ENCODE measurements at places on chromosomes 12 and 14. TPM values are rescaled to one million over a fixed set of nuclear protein-coding genes. Genes with fewer than 3 reads are reported as not detected.
A peak's percentile ranks its signal among the peaks of the same experiment; 100 is the strongest.

- H3K27me3 ChIP-seq = no peaks in the 10 kb centered on the region
- H3K36me3 ChIP-seq = no peaks in the 10 kb centered on the region
- no peak overlapping the region for H3K27ac ChIP-seq
Measured at GRCh38 chr14:25929881-25930615, 667.8 kb downstream of the NOVA1 start.

ABCD2 gene
- 0.21 TPM for total RNA-seq

GRCh38 chr14:106459971-106460730 lies 933.8 kb downstream of the TMEM121 start:
- no peak overlapping the region for H3K27ac ChIP-seq
- H3K4me1 ChIP-seq = no peaks in the 10 kb centered on the region
- no peaks in the 10 kb centered on the region for H3K27me3 ChIP-seq
- H3K36me3 ChIP-seq = no peaks in the 10 kb centered on the region

IFT81 gene
- total RNA-seq = 9.6 TPM

RNF212B gene
- not detected for total RNA-seq

- H3K27ac ChIP-seq = peak overlapping the region; percentile 5
- no peak overlapping the region for H3K4me3 ChIP-seq
- DNase-seq = no peak
- H3K36me3 ChIP-seq = peaks cover 11% of the 10 kb centered on the region
Measured at GRCh38 chr14:74599321-74599761, 12.7 kb downstream of the LTBP2 start.

DENR gene
- total RNA-seq = 31.5 TPM

INSM2 gene
- total RNA-seq = not detected

GRCh38 chr14:61703342-61704129 lies 8.2 kb downstream of the HIF1A start:
- DNase-seq = no peak
- H3K36me3 ChIP-seq = no peaks in the 10 kb centered on the region
- H3K4me3 ChIP-seq = no peak overlapping the region

- no peak overlapping the region for H3K27ac ChIP-seq
- H3K27me3 ChIP-seq = peaks cover 17% of the 10 kb centered on the region
- DNase-seq = no peak
Measured at GRCh38 chr12:57213763-57214397, 2.7 kb upstream of the NXPH4 start.

DNA sequence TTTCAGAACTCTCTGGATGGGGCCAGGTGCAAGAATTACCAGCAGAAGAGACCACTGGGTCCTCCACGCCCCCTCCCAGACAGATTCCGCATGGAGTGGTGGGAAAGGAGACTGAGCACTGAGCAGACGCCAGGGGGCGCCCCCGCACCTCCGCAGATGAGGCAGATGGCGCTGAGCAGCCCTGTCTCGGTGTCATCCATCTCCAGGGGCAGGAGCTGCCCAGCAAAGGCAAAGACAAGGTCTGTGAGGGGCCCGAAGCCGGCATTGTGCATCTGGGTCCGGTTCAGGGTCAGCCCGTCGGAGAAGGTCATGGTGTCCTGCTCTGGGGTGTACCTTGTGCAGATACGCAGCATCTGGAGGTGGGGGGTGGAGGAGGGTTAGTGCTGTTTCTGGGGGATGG lies 6.3 kb upstream of the ITGB7 start:
- peak; percentile 93 for DNase-seq
- no peaks in the 10 kb centered on the region for H3K36me3 ChIP-seq
- H3K4me3 ChIP-seq = no peak overlapping the region

HOXC10 gene
- total RNA-seq = 62.0 TPM

NFATC4 gene
- 10.5 TPM for total RNA-seq

CRACR2A gene
- 1.3 TPM for total RNA-seq

DNA sequence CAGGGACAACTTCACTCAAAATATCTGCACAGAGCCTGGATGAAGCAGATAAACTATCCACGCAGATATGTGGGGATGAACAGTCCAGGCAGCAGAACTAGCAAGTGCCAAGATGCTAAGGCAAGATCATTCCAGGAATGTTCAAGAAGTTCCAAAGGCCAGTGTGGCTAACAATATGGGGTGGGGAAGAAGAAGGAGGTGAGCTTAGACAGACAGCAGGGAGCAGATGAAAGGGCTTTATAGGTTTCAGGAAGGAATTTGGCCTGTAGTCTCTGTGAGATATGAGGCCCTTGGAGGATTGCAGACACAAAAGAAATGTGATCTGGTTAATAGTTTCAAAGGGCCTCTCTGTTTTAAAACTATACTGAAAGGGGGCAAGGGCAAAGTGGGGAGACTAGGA lies 63.5 kb upstream of the PPM1H start:
- no peak overlapping the region for H3K27ac ChIP-seq
- no peaks in the 10 kb centered on the region for H3K36me3 ChIP-seq
- H3K27me3 ChIP-seq = no peaks in the 10 kb centered on the region
- H3K4me3 ChIP-seq = no peak overlapping the region
- no peaks in the 10 kb centered on the region for H3K4me1 ChIP-seq

GRCh38 chr14:105250986-105251385 lies 2.7 kb downstream of the BTBD6 start:
- H3K4me1 ChIP-seq = peaks cover 54% of the 10 kb centered on the region
- H3K4me3 ChIP-seq = no peak overlapping the region
- peak overlapping the region; percentile 91 for H3K27ac ChIP-seq
- DNase-seq = no peak

DDN gene
- 485 TPM for total RNA-seq

GRCh38 chr14:51460011-51460410 lies 191.7 kb upstream of the FRMD6 start:
- no peak for DNase-seq
- no peak overlapping the region for H3K27ac ChIP-seq
- H3K4me1 ChIP-seq = no peaks in the 10 kb centered on the region
- no peaks in the 10 kb centered on the region for H3K27me3 ChIP-seq
- H3K4me3 ChIP-seq = no peak overlapping the region
